ENCODE measurements at places on chromosomes 12 and 14. TPM values are rescaled to one million over a fixed set of nuclear protein-coding genes. Genes with fewer than 3 reads are reported as not detected.

Gene PTCSC3
- not detected for polyA plus RNA-seq

Gene AICDA
- polyA plus RNA-seq, result not detected

Gene AKAP5
- 0.03 TPM for polyA plus RNA-seq

DNA sequence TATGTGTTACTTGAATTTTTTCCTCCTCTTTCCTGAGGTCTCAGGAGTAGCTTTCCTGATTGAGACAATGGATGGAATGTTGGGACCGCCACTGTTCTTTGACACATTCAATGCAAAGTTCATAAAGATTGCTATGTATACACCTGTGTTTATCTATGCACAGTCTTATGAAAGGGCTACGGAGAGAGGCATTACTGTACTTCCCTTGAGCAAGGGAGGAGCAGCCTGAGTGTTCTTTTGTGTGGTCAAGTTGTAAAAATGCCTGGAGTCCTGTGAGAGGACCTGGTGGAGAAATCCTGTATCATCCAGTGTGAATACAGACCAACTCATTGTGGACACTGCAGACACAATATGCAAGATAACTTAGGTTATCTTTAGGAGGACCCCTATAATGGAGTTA lies 1.2 kb downstream of the SRGAP1 start:
- no peak for DNase-seq

GRCh38 chr12:10366875-10367274 lies 23.0 kb downstream of the KLRK1 start:
- peak; percentile 26 for DNase-seq

DNA sequence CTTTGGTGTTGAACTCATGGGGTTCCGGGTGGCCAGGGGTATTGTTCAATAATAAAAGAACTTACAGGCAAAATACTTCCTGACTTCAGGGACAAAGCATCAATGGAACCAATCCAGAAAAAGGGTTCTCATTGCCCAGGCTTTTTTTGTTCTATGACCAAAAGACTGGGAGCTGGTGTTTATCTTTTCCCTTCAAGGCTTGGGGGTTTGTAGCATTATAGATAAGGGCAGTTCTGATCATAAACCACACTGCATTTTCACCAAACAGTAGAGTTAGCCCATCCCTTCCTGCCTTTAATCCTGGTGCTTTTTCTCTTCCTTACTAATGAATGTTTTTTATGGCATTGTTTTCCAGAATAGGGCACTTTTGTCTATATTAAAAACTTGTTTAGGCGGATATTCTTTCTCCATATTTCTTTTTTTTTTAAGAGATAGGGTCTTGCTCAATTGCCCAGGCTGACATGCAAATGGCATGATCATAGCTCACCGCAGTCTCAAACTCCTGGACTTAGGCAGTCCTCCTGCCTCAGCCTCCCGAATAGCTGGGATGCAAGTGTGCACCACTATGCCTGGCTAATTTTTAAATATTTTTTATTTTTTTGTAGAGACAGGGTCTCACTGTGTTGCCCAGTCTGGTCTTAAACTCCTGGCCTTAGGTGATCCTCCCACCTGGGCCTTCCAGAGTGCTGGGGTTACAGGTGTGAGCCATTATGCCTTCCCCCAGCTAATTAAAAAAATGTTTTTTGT lies 9.7 kb downstream of the FUT8 start:
- no peak for DNase-seq

- DNase-seq, result peak; percentile 81
Measured at GRCh38 chr12:96434107-96434506, 33.9 kb upstream of the CDK17 start.

DNA sequence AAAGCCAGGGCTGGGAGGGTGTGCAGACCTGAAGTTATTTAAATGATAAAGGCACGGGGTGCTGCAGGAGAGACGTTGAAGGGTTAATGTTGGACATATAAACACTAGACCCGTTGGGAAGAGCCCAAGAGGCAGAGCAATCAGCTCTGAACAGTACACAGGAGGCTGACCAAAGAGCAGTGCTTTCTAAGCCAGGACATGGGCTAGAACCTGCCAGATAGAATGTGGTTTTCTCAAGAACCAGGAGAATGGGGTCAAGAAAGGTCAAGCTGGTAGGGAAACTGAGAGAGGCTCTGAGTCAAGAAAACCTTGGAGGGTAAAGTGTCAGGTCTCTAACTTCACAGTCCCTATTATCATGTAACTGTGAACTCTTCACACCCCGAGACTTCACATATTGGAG lies 143.2 kb upstream of the EEA1 start:
- no peak for DNase-seq

- no peak for DNase-seq
Measured at GRCh38 chr12:3106579-3106978, 29.4 kb downstream of the TSPAN9 start.

- no peak for DNase-seq
Measured at GRCh38 chr14:92719890-92720323, 28.5 kb downstream of the LGMN start.

All from naive thymus-derived CD4-positive, alpha-beta T cell (primary cell).